ENCODE measurements at places on chromosomes 16 and 17.

GRCh38 chr16:22210854-22211253 is 4.8 kb downstream of the EEF2K start:
- DNase-seq = no peak

- DNase-seq = no peak
These were observed 14.4 kb downstream of the ASPSCR1 start for GRCh38 chr17:81991684-81992305.

DNA sequence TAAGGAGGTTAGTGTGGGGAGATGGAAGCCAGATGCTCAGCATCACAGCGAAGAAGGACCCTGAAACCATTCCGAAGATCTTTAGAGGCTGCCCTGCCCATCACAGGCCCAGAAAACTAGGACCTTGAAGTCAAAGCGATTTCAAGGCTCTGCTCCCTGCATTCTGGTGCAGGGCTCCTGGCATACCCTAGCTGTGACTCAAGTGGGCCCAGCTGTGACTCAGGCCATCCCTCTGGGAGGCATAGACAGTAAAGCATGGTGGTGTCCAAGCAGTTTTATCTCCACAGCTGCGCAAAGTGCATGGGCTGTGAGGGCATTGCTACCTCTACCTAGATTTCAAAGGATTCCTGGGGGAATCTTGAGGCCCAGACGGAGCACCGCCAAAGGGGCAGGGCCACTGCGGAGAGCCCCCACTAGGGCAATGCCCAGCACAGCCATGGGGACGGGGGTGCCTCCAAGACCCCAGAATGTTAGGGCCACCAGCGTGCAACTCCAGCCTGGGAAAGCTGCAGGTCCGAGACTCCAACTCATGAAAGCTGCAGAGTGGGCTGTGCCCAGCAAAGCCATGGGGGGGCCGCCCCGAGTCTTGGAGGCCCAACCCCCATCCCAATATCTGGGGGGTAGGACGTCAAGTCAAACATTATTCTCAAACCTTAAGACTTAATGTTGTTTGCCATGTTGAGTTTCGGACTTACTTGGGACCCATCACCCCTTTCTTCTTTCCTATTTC is 11.7 kb upstream of the ZNF594 start:
- no peak for DNase-seq

DNA sequence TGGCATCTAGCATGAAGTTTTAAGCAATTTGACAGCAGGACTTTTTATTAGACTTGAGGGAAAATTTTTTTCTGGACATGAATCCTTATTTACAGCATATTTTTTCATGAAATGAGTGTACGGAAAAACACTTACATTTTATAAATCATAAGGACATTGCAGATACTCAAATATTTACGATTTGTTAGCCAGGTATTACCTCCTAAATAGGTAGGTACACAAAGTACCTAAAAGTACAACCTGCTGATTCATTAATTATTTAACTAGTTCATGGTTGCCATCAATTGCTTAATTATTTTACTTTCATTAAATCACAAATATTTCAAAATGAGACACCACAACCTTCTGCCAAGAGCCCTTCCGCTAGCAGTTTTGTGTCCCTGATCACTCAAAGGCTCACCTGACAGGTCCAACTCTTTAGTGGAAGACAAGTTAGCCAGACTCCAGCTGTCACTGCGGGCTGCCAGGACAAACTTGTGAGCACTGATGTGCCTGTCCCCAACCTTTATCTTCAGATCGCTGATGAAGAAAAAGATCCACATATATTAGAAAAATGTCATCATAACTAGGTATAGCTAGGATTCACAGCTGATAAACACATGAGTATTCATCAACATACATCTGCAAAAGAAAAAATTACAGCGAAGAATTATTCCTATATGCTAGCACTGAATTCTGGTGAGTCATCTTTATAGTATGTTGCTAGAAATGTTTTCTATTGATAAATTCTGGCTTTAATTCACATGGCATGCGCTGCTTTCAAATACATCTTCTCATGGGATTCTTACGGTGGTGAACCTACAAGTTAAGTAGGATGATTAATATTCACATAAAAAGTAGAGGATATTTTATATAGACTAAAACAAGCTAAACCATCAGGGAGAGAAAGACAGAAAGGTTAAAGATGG is 28.2 kb downstream of the ANKFY1 start:
- no peak for DNase-seq

DNA sequence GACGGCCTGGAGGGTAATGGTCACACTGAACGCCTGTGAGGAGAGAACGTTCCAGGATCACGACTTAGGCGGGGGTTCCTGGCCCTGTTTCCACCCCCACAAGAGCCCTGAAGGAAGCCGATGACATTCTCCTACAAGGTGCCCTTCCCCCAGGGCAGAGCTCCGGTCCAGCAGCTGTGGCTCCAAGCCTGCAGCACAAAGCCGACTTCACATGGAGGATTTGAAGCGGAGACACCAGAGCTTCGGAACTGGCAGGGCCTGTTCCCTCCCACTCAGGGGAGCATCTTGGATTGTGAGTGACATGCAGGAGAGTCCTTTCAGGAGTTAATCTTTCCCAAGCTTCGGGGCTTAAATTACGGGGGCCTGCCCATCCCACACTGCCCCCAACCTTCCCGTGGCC is 5.0 kb downstream of the FADS6 start:
- no peak for DNase-seq

- DNase-seq = no peak
These were observed 1.4 kb upstream of the HEXD start for GRCh38 chr17:82416771-82417170.

- DNase-seq = no peak
These were observed 18.4 kb downstream of the STX8 start for GRCh38 chr17:9557161-9557755.

DNA sequence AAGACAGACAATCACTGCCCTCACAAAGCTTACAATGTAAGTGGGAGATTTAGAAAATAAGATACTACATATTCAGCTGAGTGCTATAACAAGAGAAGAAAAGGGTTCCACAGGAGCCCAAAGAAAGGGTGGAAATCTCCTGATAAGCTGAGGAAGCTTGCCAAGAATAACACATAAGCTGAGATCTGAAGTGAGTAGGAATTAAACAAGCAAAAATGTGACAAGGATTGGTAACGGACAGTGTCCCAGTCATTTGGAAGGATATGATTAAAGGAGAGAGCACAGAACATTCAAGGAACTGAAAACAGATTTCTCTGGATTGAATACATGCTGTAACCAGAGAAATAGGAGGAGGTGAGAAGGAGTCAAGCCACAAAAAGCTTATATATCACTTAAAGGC is 13.0 kb downstream of the CDYL2 start:
- no peak for DNase-seq

DNA sequence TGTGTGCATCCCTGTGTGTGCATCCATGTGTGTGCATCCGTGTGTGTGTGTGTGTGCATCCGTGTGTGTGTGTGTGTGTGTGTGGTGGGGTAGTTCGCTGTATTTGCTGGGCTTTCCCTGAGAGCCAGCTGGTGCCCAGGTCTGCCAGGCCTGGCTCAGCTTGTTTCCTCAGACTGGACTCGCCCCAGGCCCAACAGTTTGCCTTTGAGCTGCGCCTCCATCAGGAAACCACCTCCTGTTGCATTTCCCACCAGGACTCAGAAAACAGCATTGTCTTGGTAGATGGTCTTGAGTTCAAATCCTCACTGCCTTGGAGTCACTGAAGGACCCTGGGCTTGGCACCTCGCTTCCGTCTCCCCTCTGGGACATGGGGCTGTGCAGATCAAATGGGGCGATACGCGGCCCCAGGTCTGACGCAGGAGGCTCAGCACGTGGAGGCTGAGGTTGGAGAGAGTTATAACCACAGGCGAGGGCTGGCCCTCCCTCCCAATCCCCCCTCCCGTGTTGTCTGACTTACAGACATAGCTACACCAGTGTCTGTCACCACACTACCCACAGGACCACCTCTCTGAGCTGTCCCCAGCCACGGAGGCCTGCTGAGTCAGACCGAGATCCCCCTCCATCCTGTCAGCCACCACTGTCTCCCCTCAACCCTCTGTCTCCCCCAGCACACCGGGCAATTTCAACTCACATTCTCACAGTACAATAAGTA is 4.7 kb downstream of the ITGAE start:
- peak; percentile 27 for DNase-seq

- no peak for DNase-seq
These were observed 24.8 kb upstream of the KDM6B start for GRCh38 chr17:7809086-7809790.

DNA sequence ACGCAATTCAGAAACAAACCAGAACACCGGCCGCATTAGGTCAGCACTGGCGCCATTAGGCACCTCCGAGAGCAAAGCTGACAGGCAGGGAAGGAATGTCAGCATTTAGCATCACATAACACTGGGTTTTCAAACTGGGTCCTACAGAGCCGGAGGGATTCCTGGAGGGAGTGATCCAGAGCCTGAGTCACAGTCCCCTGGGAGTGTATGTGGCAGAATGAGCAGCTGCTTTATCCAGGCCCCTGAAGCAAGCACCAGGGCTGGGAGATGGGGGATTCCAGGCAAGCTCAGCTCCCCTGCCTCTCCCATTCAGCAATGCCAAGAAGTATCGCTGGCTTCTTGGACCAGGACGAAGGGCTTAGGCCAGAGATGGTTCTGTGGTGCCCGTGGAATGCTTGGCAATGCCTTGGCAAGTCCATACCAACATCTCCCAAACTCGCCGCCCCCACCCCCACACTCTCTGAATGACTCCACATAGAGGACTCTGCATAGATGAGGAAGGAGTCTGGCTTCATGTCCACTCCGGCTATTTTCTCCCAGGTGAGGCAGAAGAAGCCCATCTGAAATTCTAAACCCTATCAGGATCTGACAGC is 20.4 kb downstream of the GAS7 start:
- no peak for DNase-seq

DNA sequence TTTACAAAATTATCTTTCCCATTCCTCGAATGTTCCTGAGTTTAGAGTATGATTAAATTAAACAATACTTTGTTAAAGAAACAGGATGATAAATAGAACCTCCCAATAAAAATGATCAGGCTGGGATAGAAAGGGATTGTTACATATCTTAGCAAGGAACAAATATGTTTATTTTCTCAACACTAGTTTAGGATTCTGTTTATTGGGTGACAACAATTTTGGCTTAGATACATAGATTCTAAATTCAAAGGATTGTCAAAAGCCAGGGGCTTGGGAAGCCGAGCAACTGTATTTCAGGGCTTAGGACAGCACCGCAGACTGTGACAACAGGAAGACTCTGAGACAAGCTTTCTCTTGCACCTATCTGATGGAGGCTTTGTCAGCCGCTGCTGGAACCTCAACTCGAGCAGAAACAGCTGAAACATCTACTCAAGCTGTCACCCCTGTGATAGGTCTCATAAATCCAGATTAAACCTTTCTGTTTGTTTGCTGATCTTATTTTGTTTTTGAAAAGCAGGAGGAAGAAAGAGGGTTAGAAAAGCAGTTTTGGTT is 562.8 kb upstream of the ZFHX3 start:
- DNase-seq = no peak
